Activated CD4-positive, alpha-beta T cell treated with anti-CD3 and anti-CD28 coated beads, Interleukin-2, amount 50 U/mL, for 16 hours (primary cell): ENCODE measurements at places on chromosomes 2 and 18.
A peak's percentile ranks its signal among the peaks of the same experiment; 100 is the strongest.

DNA sequence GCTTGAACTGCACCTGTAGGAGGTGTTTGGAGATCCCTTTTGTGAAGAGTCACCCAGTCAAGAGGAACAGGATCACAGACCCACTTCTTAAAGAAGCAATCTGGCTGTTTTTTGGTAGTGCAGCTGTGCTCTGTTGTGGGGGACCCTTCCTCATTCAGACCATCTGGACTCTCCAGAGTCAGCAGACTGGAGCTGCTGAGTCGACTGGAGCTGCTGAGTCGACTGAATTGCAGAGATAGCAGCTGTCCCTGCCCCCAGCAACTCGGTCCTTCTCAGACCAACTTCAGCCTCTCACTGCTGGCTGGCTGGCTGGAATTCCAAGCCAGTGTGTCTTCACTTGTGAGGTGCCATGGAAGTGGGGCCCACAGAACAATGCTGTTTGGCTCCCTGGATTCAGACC, 56.8 kb downstream of the GTF3C3 start:
- DNase-seq: no peak

GRCh38 chr2:48207851-48208250, 301.6 kb upstream of the FBXO11 start:
- DNase-seq: no peak

- peak; percentile 57 for DNase-seq
Observed at GRCh38 chr2:144519934-144520731, at the start of gene ZEB2. Gene ZEB2 (minus strand): TSS chr2:144520119. CDS start chr2:144517350, 2,769 bp downstream.

DNA sequence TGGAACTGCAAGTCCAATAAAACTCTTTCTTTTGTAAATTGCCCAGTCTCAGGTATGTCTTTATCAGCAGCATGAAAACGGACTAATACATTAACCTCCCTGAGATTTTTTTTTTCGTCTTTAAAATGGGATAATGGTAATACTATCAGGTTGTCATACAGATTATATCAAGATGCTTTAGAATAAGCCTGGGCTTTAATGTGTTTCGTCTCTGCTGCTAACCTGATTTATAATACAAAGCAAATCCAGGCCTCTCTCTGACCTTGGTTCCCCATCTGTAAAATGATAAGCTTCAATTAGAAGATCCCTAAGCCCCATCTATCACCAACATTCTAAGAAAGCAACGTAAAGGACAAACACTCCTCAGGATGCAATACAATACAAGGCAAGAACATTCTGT, 283.5 kb downstream of the LRATD1 start:
- no peak for DNase-seq

DNA sequence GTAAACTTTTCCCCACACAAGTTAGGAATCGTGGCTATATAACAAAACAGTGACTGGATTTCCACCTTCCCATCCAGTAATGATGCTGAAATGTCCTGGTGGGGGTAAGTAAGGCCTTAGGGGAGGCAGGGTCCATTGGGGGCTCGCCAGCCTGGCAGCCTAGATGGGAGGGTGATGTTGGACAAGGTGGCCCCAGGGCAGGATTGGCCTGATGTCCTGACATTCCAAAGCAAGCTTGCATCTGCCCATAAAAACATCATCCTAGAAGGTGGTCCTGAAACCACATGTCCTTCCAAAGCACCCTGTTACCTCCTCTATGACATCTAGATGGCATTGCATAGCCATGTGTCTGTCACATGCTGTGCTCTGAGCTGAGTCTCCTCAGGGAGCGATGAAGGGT, 54.1 kb upstream of the RAB6C start:
- DNase-seq: no peak

DNA sequence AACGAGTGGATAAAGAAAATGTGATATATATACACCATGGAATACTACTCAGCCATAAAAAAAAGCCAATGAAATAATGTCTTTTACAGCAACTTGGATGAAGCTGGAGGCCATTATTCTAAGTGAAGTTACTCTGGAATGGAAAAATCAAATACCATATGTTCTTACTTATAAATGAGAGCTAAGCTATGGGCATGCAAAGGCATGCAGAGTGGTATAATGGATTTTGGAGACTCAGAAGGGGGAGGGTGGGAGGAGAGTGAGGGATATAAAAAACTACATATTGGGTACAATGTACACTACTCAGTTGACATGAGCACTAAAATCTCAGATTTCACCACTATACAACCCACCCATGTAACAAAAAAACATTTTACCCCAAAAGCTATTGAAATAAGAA, 1.7 kb upstream of the MSGN1 start:
- no peak for DNase-seq

DNA sequence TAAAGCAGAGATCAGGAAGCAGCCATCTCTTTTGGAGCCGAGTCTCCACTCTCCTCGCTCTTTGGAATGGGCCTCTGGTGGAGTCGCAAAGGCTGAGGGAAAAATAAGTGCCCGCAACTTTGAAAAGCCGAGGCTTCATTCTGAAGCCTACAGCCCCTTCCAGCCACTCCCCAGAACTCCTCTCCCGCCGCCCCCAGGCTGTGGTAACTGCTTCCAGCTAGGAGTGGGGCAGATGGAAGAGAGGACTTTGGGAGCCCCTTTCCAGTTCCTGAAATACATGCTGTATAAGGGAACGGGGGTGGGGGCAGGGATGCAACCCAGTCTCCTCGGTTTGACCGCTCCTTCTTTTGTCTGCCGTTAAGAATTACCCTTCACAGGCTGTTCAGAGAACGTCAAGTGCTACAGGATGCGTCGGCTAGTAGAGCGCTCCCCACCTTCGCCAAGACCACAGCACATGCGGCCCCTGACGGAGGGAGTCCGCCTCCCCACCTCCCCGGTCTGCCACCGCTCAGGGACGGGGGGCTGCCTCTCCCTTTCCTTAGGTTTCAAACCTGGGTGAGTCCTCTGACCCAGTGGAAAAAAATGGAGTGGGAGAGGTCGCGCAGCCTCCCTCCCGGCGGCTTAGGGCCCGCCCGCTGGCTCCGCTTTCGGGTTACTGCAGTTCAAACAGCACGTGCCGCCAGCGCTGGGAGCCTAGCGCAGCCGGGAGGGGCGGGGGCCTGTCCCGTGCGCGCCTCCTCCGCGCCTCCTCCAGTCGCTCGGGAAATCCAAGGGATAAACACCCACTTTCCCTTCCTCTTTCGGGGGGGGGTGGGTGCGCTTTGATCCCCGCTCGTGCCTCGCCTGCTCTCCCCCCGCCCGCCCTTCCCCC, 4.9 kb downstream of the CYP26B1 start:
- no peak for DNase-seq

- no peak for DNase-seq
Observed at GRCh38 chr2:138713504-138713903, 66.7 kb downstream of the NXPH2 start.

DNA sequence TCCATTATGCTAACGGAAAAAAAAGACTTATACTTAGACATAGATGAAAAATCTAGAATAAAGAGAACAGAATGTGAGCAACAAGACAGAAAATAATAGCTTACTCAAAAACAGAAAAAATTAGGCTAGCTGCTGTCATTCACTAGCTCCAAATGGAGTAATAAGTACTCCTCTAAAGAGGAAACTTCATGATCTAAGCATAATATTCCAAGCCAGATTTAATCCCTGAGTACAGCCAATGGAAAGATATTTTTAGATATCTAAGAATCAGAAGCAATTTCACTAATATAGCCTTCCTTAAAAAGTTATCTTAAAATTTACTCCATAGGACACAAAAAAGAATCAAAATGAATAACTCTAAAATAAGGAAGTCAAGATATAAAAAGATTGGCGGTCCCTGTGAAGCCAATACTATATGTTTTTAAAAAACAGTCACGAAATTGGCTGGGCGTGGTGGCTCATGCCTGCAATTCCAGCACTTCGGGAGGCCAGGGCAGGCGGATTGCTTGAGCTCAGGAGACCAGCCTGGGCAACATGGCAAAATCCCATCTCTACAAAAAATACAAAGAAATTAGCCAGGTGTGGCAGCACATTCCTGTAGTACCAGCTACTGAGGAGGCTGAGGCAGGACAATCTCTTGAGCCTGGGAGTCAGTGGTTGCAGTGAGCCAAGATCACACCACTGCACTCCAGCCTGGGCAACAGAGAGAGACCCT, 123.2 kb upstream of the BCL2L11 start:
- no peak for DNase-seq

DNA sequence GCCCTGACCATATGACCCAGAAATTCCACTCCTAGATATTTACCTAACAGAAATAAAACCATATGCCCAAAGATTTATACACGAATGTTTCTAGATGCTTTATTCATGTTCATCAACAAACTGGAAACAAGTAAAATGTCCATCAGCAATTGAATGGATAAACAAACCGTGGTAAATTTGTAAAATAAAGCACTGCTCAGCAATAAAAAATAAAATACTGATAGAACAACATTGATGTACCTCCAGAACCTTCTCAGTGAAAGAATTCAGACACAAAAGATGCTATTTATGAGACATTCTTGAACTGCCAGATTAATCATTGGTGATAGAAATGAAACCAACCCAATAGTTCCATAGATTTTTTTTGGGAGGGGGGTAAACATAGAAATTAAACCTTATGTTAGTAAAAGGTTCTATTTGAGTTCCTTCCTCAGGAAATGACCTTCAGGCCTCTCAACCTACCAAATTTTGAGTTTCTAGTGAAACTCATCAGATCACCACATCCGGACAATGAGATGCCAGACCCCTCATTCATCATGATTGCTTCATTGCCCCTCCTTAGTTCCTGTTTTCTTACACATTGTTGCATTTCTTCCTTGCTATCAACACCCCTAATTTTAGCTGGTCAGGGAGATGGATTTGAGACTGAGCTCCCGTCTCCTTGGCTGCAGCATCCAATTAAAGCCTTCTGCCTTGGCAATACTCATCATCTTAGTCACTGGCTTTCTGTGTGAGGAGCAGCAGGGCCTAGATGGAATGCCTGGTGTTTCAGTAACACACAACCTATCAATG, 203.5 kb downstream of the LPIN1 start:
- DNase-seq: no peak

DNA sequence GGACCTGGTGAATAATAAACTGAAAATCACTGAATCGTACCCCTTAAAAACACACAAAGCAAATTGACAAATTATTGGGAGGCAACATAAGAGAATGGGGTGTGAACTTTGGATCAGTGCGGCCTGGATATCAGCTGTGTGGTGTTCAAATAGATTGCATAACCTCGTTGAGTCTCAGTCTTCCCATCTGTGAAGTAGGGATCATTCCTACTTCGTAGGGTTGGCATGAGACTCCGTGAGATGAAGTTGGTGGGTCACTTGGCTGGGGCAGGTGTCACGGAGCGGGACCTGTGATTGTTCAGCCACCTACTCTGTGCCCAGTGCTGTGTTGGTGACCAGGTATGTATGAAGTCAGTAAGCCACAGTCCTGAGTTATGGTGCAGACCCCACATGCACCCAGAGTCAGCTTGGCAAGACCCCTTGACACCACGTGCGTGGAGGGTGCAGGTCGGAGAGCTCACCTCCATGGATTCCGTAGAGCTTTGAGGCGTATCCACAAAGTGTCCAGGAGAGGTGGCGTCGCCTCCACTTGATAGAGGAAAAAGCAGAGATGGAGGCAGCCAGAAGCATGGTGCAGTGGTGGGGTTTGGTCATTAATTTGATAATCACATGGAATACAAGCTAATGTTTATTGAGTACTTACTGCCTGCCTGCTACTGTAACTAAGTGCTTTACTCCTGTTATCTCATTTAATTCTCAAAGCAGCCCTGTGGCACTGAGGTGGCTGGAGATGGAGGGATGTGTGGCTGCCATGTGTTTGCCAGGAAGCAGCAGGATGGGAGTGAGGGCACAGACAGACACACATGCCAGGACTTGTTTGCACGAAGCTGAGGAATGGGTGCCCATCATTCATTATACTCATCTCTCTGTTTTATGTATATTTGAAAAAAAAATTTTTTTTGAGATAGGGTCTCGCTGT, 35.8 kb downstream of the HPCAL1 start:
- no peak for DNase-seq

DNA sequence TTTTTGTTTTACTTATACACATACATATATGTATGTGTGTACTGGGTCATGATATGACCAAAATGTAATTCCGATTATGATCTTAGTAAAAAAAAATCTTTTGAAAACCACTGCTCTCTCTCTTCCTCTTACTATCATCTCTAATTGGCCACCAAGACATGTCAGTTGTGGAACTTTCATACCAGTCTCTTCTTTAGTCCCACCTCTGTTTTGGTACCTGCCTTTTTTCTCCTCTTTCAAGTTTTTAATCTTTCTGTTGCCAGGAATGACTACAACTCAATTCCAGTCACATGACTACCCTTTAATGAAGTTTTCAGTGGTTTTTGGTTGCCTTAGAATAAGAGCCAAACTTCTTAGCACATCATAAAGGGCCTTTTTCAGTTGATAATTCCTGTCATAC, 17.1 kb downstream of the RBM44 start:
- peak; percentile 76 for DNase-seq

DNA sequence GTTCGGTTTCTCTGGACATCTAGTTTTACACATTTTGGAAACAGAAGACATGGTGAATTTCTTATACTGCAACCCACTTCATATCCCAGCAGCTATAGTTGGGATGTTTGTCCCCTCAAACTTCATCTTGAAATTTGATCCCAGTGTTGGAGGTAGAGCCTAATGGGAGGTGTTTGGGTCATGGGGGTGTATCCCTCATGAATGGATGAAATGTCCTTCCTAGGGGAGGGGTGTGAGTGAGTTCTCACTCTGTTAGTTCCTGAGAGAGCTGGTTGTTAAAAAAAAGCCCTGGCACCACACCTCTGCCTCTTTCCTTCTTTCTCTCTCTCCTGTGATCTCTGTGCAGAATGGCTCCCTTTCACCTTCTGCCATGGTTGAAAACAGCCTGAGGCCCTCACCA, 369.0 kb upstream of the KCNJ3 start:
- no peak for DNase-seq

- DNase-seq: no peak
Observed at GRCh38 chr2:125857971-125858794, 797.8 kb upstream of the GYPC start.
